ENCODE measurements at places on chromosomes 3 and 15.
A peak's percentile ranks its signal among the peaks of the same experiment; 100 is the strongest.

DNA sequence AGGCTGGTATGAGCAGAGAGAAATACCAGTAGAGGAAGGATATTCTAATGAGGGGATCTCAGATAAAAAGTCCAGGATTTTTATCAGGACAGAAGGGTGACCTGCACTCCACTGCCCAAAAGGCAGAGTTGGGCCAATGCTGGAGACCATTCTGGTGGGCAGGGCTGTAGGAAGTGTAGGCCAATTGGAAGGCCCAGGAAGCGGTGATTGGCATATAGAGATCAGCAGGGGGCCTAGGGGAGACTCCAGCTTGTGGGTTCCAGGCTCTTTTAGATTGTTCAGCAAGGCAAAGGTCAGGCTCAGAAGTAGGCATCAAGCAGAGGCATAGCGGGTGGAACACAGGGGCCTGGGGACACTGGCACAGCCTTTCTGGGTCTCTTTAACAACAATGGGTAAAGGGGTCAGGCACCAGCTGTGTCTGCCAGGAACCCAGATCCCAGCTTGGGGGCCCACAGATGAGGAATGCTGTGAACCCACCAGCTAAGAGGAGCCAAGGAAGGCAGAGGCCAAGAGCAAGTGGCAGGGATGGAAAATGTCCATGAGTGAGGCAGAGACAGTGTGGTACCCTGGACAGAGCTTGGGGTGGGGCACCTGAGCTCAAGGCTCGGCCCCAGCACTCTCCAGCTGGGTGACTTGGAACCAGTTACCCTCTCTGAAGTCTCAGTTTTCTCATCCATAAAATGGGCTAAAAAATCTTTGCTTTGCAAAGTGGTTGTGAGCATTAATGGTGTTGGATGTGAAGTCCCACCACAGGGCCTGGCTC, 27.0 kb upstream of the RASGRF1 start:
- no peak for DNase-seq

DNA sequence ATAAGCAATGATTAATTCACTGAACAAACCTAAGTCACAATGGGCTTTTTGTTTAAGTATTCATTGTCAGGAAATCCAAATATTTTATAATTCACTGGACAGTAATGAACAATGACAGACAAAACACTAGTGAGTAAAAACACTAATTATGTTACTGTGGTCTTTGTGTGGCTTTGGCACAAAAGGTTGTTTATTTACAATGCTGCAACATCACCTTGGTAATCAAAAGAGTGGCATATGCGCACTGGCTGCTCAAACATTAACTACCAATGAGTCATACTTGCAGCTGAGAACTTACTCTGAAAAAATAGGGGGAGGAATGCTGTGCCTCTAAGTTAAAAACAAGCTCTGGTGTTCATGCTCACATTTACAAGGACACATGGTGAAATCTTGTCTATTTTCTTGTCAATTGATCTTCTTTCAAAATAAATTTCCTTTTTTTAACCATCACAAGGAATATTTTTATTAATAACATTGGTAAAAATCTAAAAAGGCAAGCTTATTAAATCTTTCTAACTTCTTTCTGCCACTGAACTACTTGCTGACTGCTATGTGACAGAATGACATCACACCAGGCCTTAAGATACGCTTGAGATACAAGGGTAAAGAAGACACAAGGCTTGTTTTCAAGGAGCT, 85.2 kb upstream of the PPIB start:
- no peak for DNase-seq

GRCh38 chr3:137770835-137771399, 6.8 kb downstream of the SOX14 start:
- DNase-seq, result no peak

GRCh38 chr3:177483182-177483967, 286.1 kb upstream of the TBL1XR1 start:
- no peak for DNase-seq

DNA sequence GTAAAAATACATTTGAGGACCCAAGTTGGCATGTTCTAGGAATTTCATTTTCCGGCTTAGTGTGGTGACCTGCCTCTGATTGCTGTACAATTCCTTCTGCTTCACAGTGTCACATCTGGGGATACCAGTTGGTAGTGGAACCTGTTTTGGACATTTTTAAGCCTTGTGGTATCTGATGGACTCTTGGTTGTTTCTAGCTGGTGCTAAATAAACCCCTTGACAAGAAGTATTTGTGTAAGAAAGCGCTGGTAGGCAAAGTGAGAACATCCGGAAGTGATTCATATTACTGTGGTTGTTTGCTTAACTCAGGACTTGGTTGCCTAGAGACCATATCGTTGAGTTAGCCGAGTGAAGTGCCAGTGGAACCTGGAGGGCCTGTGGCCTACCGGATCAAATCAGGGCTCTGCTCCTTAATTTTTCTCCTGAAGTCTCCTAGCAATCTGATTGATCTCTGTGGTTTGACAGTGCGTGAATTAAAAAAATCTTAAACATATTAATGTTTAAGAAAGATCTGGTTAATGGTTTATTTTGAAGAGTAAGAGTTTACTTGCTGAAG, 12.8 kb downstream of the IQGAP1 start:
- peak; percentile 79 for DNase-seq

DNA sequence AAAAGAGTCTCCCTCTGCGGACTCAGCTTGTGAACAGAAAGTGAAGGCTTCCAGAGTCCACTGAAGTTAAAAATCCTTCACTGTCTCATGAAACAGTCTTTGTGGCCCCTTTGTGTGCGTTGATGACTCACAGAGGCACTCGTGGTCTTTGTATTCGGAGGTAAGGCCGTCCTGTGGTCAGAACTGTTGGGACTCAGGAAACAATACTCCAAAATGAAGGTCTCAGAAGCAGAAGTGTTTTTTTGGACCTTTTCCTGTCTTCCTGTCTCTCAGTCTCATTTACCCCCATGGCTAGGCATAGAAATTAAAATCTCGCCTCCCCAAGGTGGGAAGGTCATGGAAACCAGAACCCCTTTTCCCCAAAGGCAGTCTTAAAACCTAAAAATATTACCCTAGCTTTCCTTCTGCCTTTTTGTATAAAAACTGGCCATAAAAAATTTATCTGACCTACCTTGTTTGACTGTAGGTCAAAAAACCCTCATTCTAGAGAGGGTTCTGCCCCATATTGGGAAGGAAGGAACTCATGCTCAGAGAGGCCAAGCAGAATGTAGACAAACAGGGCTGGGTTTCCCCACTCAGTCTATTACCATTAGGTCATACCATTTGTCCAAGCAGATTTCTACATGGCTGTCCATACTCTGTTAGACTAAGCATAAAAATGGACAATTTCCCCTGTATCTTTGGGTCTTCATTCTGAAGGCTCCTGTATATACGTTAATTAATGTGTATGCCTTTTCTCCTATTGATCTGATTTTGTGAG, 19.1 kb upstream of the EPB42 start:
- DNase-seq, result no peak

- no peak for DNase-seq
Observed at GRCh38 chr3:25856902-25857518, 67.1 kb downstream of the OXSM start.

DNA sequence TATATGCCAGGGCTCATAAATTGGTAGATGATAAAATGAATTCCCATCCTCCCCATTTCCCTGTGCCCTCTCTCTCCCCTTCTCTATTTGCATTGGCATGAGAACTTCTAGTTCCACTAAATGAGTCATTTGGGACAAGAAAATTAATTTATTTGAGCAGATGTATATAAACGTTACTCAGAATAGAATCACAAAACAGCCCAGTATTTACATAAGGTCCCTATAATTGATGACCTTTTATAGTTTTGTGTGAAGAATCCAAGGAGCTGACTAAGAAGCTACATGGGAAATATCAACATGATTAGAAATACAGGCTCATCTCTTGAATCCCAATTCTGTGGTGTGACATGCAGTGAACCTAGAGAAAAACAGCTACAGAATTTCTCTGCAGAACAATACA, 617.7 kb upstream of the NR2F2 start:
- DNase-seq, result no peak

DNA sequence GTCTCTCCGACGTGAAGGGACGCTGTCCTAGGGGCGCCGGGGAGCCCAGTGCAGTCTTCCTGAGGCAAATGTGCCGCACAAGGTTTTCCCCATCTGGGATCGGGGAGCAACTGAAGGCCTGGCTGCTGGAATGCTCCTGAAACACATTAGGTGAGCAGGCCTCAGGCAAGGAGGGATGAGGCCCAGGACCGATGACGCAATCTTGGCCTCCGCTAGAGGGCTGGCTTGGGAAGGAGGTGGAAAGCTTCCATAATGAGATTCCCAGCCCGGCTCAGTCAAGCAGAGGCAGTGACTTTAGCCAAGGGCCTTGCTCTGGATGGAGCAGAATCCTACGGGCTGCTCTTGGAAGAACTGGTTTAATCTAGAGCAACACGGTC, 50.8 kb downstream of the CPN2 start:
- peak; percentile 86 for DNase-seq

DNA sequence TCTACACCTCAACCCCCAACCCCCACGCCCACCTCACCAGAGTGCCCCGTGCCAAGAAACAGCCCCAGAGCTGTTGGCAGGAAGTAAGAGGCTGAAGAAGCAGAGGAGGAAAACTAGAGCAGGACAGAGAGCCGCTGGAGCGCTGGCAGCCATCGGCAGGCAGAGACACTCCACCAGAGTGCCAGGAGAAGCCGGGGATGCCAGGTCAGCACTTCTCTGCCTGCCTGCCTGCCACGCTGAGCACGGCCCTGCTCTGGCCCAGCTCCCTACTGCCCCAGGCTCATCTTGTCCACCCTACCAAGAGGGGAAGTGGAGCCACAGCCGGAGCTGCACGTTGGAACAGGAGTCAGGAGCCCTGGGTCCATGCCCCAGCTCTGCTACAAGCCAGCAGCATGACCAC, 29.7 kb downstream of the CACNA2D2 start:
- DNase-seq, result no peak

GRCh38 chr15:20645956-20646355, 104.4 kb upstream of the GOLGA6L6 start:
- no peak for DNase-seq

- DNase-seq, result no peak
Observed at GRCh38 chr3:48739617-48739954, 22.6 kb upstream of the IP6K2 start.

- no peak for DNase-seq
Observed at GRCh38 chr3:39140341-39140971, 12.9 kb downstream of the CSRNP1 start.

DNA sequence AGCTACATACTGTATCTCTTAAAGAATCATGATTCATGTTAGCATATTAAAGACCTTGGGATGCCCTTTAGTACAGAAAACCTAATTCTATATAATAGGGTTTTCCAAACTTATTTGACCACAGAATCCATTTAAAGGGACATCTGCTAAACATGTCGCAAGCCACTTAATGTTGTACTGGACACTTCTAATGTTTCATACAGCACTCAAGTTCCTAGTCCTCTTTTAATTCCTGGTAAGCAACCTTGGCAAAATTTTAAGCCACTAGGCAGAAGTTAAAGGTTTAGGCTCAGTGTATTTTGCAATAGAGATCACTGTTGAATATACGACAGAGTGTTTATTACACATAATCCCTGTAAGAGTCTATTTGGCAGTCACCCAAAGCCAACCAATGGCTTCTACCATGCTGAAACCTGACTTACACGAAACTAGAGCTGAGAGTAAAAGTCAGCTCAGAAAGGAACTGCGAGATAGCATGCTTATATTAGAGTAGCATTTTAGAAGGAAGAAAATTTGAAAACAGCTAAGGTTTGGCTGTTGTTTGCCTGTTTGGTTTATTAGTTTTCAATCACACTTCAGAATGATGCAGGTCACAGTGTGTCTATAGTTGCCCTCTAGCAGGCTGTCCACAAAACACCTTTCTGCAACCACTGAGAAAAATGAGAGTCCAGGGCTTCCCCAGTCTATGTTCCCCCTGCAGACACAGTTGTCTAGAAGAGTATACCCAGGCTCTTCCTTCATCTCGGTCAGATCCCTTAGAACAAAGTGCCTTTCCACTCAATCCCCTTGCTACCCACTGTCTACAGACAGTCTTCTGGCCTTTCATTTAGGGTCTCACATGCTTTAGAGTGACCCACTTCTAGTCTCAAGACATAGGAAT, 104.4 kb downstream of the FMN1 start:
- peak; percentile 61 for DNase-seq

- no peak for DNase-seq
Observed at GRCh38 chr3:22089284-22089683, 338.3 kb upstream of the ZNF385D start.

DNA sequence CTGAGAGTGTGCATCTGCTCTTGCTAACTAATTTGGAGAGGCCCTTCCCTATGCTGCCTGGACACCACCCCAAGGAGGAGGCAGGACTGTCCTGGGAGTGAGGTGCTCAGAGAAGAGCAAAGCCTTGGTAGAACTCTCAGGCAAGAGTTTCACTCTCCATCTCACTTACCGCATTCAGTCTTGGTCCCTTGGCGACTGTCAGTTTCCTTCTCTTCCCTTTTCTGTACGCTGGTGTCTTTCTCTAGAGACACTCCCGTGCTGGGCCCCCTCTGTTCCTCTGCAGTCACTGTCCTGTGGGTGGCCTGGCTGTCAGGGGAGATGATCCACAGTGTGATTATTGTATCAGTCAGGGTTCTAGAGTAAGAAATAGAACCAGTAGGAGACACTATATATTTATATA, 44.0 kb downstream of the IDH2 start:
- no peak for DNase-seq

DNA sequence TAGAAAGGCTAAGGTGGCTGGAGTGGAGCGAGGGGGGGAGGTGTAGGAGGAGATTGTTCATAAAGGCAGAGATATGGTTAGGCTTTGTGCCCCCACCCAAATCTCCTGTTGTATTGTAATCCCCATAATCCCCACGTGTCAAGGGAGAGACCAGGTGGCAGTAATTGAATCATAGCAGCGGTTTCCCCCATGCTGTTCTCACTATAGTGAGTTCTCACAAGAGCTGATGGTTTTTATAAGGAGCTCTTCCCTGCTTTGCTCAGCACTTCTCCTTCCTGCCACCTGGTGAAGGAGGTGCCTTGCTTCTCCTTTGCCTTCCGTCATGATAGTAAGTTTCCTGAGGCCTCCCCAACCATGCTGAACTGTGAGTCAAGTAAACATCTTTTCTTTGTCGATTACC, 64.7 kb upstream of the CFAP161 start:
- no peak for DNase-seq

DNA sequence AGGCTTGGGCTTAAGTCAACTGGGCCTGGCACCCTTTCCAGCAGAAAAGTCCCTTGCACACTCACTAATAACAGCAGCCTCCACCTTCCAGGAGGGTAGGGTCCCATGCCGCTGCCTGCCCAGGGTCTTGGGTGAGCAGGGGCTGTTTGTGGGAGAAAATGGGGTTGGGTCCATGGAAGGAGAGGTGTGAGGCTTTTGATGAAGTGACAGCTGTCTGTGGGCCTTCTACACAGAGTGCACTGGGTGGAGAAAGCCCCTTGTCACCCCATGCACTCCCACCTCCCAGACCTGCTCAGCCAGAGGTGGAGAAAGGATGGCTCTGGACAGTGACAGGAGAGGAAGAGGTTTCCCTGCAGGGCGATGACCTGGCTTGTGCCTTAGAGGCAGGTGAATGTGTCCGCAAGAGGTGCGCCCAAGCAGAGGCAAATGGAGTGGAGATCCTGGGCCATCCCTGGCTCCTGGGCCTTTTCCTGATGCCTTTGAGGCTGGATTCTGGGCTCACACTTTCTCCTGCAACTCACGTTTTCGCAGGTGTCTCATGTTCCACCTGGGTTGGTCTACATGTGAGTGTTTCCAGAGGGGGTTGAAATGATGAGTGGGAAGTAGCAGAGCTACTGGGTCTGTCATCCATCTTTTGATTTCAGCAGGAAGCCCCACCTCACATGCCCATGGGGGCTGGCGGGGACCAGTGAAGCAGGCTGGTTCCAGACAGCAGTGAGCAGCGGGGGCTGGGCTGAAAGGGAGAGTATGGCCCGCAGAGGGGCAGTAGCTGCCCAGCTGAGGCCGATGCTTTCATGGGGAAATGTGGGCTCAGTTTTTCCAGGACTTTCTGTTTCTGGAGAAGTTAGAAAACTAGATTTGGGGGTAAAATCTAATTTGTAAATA, 85.2 kb upstream of the PRR23E start:
- no peak for DNase-seq
